NCI-H2171 treated with DMSO at 0.1 percent for 48 hours (cell line): ENCODE measurements at places on chromosomes 13 and 19.

DNA sequence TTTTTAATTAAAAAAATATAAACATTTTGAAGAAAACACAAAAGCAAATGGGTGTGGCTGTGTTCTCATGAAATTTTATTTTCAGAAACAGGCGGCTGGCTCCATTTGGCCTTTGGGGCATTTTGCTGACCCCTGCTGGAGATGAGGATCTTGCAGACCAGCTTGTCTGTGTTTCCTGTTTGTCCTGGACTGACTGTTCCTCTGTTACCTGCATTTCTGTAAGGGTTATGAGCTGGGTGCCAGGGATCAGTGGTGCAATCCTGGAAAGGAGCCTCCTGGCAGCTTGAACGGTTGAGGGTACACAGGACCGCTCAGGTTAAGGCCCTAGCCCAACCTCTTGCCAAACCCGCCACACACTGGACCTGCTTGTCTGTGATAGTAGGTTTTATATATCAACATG, 49.9 kb downstream of the ZNF787 start:
- DNase-seq, result peak; percentile 3

DNA sequence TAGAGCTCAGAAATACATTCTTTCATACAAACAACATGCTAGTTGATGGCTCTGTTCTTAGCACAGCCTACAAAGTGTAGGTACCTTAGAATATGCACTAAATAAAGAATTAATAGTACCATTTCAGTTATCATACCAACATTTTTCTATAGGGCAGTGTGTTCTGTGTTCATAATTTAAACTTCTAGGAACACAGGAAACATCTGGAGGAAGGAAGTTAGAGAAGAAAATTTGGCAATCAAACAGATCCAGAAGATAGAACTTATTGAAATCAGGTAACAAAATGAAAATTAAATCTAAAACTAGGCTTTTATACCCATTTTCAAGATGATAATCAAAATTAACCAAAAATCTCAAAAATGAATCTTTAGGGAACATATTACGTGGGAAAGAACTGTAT, 527.5 kb downstream of the DCT start:
- no peak for DNase-seq

DNA sequence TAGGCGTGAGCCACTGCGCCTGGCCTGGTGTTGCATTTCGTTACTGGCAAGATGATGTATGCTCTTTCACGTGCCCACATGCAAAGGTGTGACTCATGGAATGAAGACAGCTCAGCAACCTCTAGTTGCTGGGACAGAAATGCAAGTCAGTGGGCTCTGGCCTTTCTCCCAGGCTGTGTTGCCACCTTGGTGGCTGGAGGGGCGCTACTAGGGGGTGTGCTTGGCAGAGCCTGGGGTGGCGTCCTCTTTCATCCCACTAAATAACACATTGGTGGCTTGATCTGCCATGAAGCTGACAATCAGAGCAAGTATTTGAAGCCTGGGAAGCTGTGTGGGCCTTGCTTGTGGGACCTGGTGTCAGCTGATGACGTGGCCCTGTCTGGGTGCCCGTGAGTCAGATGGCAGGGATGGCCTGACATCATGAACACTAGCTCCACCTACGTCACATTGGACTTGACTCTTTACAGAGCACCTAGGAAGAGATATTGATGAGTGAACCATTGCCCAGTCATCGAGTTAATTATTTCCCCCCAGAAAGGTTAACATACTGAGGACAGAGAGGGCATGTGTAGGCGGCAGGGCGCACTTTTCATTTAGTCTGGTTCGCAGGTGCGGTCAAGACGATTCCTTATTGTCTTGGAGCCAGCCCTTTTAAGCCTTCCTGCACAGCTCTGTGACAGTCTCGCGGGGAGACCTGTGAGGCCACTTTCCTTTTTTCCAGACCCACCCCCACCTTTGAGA, 154.2 kb downstream of the TM9SF2 start:
- DNase-seq, result no peak

DNA sequence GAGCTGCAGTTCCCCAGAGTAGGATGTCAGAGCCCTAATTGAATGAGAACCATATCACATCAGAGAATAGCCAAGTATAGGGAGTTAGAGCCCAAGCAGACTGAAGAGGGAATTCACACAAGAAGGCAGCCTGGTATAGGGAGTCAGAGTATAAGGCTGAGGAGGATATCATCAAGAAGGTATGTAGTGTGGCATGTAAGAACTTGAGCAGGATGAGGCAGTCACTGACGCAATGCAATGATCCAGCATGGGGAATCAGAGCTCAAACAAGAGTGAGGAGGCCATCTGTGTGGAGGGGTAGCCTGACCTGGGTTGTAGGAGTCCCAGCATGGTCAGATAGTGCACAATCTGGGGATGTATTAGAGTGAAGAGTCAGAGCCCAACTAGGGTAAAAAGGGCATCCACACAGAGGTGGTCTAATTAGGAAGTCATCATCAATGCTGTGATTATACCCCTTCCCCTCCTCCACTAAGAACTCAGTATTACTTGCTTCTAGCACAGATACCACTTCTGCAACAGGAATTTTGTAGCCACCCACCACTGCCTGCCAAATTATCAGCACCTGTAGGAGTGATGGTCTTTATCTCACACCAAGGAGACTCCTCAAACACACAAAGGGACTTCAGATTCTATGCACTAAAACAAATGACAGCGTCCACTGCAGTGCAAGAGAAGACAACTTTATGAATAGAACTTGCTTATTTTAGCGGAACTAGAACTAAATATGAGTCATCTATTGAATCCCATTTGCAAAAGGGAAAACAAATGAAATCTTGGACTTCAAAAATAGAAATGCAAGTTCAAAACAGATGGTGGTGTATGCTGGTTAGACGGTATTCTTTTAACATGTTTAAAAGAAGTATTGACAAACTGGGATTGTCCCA, 107.2 kb downstream of the FNDC3A start:
- DNase-seq, result no peak

DNA sequence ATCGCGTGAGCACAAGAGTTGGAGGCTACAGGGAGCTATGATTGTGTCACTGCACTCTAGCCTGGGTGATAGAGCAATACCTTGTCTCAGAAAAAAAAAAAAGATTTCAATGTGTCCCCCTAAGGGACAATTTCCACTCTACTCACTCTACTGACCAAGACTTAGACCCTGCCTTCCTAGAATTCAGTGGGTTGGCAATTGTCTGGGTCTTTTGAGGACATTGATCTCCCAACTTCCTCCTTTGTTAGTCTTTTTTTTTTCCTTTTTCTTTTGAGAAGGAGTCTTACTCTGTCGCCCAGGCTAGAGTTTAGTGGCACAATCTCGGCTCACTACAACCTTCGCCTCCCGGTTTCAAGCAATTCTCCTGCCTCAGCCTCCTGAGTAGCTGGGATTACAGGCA, 2.2 kb downstream of the SPTBN4 start:
- no peak for DNase-seq

DNA sequence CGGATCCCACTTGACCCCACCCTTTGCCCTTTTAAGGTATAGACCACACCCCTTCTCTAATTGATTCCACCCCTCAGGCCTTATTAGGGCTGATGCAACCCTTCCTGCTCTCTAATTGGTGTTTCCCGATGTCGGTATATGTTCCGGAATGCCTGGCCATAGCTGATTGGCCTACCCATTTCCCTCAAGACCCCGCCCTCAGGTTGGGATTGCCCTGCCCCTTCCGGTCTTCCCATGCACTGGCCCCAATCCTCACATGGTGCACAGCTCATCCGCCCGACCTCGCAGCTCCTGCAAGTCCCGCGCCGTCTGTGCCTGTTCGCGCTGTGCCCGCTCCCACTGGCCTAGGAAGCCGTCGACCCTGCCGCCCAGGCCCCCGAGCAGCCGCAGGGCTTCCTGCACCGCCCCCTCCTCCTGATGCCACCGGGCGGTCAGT, 18.1 kb downstream of the TSKS start:
- no peak for DNase-seq

GRCh38 chr13:49044008-49044407, 68.3 kb downstream of the FNDC3A start:
- no peak for DNase-seq

DNA sequence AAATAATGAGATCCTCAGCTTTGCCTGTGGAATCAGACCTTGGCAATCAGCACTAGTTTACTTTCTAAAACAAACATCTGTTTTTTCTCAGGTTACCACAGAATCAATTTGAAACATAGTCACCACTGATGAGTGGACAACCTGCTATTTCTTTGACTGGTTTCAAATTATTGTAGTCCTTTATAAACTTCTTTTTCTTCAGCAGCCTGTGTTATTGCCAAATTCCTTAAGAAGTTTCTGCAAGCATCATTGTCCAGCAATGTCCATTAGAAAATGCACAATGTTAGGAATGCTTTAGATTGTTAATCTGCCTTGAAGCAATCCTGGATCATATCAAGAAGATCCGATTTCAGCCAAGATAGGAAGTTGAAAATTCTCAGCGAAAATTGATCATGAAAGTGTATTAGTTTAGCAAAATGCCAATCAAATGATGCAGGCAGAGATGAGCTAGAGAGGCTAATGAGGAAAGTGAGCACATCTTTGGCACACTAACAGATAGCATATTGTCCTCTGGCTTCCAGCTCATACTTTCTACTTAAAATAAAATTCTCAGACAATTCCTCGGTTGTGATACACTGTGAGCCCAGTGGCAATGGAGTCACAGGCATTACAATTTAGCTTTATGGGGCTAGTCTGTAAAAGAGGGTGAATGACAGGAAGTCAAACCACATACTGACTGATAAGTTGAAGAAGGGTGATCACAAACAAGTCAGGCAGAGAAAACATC, 270.6 kb downstream of the SLITRK6 start:
- no peak for DNase-seq

GRCh38 chr19:937259-937694, 11.4 kb downstream of the ARID3A start:
- DNase-seq, result no peak

- no peak for DNase-seq
Observed at GRCh38 chr19:35755550-35756376, 1.1 kb downstream of the HSPB6 start.

GRCh38 chr13:99124794-99125316, 75.8 kb upstream of the UBAC2 start:
- DNase-seq, result peak; percentile 9

- no peak for DNase-seq
Observed at GRCh38 chr13:99045396-99045795, 67.5 kb upstream of the DOCK9 start.

DNA sequence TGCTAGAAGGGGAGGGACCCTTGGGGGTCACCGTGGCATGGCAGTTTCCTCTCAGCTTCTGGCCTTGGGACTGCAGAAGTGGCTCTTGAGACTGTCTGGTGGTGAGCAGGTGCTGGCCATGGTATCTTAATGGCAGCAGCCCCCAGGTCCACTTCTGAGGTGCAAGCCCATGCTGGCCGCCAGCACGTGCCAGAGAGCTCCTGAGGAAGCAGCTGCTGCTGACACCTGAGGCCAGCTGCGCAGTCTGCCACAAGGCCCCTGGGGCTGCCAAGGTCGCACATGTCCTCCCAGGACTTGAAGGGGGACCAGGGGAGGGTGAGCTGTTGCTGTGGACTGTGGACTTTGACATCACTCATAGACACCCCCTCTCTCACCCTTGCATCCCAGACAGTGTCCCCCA, 48.0 kb downstream of the NFIX start:
- peak; percentile 50 for DNase-seq

DNA sequence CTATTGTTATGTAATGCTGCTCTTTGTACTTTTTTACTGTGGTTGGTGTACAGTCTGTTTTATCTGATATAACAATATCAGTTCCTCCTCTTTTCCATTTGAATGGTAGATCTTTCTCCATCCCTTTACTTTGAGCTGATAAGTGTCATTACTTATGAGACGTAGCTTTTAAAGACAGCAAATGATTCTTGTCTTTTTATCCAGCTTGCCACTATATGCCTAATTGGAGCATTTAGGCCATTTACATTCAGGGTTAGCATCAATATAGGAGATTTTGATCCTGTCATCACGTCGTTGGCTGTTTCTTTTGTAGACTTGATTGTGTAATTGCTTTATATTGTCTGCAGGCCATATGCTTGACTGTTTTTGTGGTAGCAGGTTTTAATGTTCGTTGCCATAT, 894.2 kb upstream of the ATXN8OS start:
- no peak for DNase-seq

- no peak for DNase-seq
Observed at GRCh38 chr13:110341445-110342244, 34.6 kb downstream of the COL4A2 start.

- DNase-seq, result peak; percentile 5
Observed at GRCh38 chr13:35388441-35389355, 87.8 kb downstream of the MAB21L1 start.

GRCh38 chr13:111233080-111233479, 87.4 kb upstream of the TEX29 start:
- no peak for DNase-seq

- no peak for DNase-seq
Observed at GRCh38 chr13:30736461-30737320, 1.3 kb downstream of the ALOX5AP start.

GRCh38 chr19:18649371-18650020, 12.7 kb downstream of the KLHL26 start:
- no peak for DNase-seq

GRCh38 chr13:67225252-67226159, 4.6 kb downstream of the PCDH9 start:
- DNase-seq, result peak; percentile 46

- DNase-seq, result peak; percentile 75
Observed at GRCh38 chr19:47243776-47244547, 12.4 kb upstream of the CCDC9 start.

GRCh38 chr19:19737559-19738332, 4.8 kb upstream of the ZNF14 start:
- DNase-seq, result no peak

DNA sequence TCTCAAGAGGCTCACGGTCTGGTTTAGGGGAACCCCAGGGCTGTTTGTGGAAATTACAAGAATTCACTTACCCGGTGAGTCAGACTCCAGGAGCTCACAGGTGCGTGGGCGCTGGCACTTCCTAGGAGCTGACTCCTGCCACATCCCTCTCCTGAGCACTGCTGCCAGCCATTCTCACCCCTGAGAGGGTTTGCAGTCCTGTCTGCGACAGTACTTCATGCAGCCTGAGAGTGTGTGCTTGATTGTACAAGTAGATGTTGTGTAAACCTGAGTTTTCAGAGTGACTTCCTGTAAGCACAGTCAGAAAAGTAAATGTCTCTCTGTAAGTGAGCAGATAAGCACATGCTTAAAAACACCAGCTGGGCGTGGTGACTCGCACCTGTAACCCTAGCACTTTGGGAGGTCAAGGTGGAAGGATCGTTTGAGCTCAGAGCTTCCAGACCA, 8.1 kb downstream of the MRPL4 start:
- no peak for DNase-seq

- no peak for DNase-seq
Observed at GRCh38 chr19:30158893-30159245, 213.3 kb upstream of the ZNF536 start.

DNA sequence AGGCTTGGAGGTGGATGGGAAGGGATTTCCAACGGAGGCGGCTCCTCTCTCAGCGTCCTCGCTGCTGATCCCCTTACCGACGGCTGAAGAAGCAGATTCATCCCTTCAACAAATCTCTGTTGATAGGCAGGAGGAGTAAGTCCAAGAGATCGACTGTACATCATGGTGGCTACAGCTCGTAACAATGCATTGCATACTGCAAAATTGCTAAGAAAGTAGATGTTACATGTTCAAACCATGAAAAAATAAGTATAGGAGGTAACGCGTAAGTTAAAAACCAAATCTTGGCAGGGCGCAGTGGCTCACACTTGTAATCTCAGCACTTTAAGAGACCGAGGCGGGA, 468 bp upstream of the SLC39A3 start:
- DNase-seq, result no peak

GRCh38 chr13:111900390-111901131, 166.4 kb upstream of the SOX1 start:
- DNase-seq, result no peak

GRCh38 chr13:41099986-41100385, 32.6 kb downstream of the KBTBD6 start:
- DNase-seq, result no peak
